ENCODE measurements at places on chromosomes 7 and 10.
A peak's percentile ranks its signal among the peaks of the same experiment; 100 is the strongest.

- no peak for DNase-seq
Observed at GRCh38 chr7:1844336-1844950, 174.4 kb downstream of the ELFN1 start.

- DNase-seq = no peak
Observed at GRCh38 chr7:95334447-95334846, 10.1 kb upstream of the PON1 start.

GRCh38 chr10:26781797-26782196, 79.0 kb downstream of the ABI1 start:
- DNase-seq = no peak

- no peak for DNase-seq
Observed at GRCh38 chr7:116792813-116793212, 69.6 kb upstream of the CAPZA2 start.

DNA sequence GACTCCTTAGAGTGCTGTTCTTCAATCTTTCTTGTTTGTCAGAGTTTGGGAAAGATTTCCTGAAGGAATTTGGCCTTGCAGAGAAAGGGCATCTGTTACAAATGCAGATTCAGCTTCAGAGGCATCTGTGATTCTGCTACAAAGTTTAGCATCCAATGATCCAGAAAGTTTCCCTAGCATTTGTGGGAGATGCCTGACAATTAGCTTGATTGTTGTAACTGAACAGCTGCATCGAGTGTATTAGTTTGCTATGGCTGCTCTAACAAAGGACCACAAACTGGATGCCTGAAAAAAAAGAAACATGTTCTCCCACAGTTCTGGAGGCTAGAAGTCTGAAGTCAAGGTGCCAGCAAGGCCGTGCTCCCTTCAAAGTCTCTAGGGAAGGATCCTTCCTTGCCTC, 365.1 kb downstream of the GRID1 start:
- no peak for DNase-seq

DNA sequence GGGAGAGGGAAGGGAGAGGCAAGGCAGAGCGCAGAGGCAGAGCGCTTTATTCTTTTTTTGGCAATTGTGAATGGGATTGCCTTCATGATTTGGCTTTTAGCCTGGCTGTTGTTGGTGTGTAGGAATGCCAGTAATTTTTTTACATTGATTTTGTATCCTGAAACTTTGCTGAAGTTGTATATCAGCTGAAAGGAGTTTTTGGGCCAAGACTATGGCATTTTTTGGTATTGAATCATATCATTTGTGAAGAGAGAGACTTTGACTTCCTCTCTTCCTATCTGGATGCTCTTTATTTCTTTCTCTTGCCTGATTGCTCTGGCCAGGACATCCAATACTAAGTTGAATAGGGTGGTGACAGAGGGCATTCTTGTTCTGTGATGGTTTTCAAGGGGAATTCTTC, 291.3 kb downstream of the REEP3 start:
- DNase-seq = no peak

GRCh38 chr7:5143935-5144903, 45.8 kb upstream of the WIPI2 start:
- DNase-seq = peak; percentile 86

GRCh38 chr7:139681812-139682135, 96.0 kb downstream of the HIPK2 start:
- no peak for DNase-seq

GRCh38 chr10:33334153-33334804, at the start of gene NRP1:
TSS of gene NRP1 (minus strand) at chr10:33334667. CDS start at chr10:33334382, 285 bp downstream.
- no peak for DNase-seq

DNA sequence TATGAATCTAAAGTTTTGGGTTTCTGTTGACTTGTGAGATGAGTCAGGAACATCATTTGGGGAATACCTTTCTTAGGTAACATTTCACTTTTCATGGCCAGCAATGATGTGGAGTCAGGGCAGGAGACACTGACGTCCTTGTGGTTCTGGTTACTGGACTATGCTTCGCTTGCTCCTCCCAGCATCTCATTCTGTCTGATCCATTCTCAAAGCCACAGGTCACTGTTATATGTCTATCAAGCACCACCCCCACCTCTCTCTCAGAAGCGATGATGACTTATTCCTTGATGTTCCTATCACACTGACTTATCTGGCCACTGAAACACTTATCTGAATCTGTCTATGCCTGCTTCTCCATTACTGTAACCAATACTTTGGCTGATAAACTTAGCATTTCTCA, 51.6 kb downstream of the TES start:
- no peak for DNase-seq

GRCh38 chr7:131753620-131754222, 197.3 kb upstream of the PODXL start:
- DNase-seq = no peak

GRCh38 chr10:18308600-18308999, 168.4 kb downstream of the CACNB2 start:
- no peak for DNase-seq

DNA sequence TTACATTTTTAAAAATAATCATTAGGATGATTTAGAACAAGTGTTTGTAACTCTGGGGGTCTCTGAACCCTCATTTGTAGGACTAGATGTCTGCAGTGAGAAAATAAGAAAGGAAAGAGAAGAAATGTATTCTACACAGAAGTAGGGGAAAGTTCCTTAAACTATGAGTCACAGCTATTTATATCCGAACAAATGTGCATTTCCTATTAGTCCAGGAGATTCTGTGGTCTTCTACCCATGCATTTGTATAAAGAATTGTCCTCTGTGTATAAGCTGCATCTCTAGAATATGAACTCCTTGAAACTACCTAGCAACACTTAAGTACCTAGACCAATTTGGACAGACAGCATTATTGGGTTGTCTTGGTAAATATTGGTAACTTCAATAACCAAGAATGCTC, 15.9 kb upstream of the CD36 start:
- DNase-seq = no peak

DNA sequence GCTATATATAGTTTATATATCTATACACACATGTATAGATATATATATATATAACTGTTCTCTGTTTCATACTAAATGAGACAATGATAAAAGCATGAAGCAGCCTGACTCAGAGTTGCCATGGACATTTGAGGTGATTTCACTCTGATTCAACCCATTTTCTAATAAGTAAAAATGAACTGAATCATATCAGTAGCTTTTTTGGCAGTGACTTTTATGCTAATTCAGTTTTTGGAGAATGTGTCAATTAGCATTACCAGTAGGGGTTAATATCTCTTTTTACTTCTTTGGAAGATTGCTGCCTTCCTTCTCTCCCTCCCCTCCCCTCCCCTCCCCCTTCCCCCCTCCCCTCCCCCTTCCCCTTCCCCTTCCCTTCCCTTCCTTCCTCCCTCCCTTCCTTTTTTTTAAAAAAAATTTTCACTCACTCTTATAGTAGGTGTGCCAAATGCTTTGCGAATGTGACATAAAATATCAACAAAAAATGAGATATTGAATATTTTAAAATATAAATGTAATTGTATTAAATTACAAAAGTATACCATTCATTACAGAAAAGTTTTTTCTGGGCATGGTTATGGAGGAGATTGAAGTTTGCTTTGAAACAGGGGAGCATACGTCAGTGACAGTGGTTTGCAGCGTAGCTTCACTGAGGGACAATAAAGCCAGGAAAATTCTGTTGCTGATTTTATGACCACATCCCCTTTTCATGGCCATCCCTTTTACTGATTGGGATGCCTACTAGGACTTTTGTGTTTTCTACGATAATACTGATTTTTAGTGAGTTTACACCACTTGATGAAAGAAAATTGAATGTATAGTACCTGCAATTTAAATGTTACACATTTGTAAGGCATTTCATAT, 64.0 kb upstream of the KLF6 start:
- DNase-seq = no peak

GRCh38 chr10:1132584-1132983, 76.4 kb downstream of the WDR37 start:
- no peak for DNase-seq

DNA sequence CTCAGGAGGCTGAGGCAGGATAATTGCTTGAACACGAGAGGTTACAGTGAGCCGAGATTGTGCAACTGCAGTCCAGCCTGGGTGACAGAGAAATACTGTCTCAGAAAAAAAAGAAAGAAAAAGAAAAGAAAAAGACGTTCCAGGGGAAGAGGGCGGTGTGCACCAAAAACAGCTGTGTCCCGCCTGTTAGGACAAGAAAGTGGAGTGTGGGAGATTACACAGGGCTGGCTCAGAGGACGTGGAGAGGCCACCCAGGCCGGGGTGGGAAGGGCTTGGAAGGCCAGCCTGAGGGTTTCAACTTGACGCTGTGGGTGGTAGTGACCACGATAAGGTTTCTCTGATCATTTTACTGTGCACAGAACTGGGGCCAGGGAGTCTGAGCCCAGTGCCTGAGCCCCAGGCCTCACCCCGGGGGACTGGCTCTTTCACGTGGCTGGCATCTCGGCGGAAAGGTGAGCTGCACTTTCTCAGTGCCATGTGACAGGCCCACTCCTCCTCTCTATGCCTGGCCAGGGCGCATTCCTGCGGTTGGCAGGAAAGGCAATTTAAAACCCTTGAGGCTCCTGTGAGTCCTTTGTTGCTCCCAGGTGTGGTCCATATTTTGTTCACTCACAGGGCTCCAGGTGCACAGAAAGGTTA, 13.9 kb downstream of the RHBDD2 start:
- DNase-seq = no peak

DNA sequence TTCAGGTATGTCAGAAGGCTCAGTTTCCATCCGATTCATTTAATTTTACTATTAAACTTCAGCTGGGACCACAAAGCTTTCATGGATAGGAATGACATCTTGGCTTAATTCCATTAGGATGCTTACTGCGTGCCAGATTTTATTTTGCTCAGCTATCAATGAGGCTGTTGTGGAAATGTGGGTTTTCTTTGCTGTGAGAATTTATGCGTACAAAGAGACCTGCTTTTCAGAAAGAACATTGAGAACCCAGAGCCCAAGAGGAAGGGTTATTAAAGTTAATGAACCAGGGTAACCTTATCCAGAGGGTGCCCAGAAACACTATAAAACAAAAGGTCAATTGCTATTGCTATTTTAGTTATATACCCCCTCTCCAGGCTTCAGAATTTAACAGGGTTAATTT, 98.3 kb downstream of the MKLN1 start:
- DNase-seq = no peak

DNA sequence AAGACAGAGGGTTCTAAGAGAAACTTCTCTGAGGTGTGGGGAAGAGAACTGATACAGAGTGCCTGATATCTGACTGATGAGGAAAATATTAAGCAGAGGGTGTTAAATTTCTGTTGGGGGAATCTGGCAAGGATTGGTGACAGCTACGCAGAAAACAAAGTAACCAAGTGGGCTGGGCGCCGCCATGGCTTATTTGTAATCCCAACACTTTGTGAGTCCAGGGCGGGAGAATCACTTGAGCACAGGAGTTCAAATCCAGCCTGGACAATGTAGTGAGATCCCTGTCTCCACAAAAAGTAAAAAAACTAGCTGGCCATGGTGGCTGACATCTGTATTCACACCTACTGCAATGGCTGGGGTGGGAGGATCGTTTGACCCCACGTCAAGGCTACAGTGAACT, 2.1 kb upstream of the C7orf25 start:
- no peak for DNase-seq

DNA sequence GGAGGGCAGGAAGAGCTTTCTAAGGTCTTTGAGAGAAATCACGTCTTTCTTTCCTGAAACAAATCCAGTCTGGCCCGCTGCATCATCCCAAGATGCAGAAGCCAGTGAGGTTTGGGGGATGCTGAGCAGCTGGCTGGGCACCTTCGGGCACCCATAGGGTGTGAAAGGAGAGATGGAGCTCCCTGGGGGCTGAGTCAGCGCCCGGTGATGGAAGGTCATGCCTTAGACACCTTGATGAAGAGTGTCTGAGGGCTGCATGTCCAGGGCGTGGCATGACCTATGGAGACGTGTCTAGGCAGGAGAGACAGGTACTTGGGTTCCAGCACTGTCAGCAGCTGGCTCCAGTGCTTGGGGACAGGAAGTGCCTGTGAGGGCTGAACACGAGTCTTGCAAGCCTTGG, 88.3 kb downstream of the GOLGA7B start:
- no peak for DNase-seq

GRCh38 chr7:77252506-77252905, 52.9 kb upstream of the FGL2 start:
- no peak for DNase-seq

DNA sequence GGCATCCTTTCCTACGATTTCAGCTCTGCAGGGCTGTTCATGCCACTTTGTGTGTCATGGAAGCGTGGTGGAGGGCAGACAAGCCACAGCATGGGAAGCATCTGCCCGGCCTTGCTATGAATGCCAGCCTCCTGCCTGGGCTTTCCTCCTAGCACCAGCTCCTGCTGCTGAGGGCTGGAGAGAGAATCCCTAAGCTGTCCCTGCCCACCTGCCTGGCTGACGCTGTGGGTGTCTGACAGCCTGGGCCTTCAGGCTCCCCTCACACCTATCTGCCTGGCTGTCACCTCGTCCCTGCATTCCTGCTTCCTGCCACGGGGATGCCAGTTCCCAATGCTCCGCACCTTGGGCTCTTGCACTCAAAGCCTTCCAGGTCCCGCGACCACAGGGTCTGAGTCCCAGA, 606.5 kb upstream of the MGMT start:
- no peak for DNase-seq

GRCh38 chr10:46326066-46326465, 39.3 kb downstream of the ANTXRL start:
- no peak for DNase-seq

DNA sequence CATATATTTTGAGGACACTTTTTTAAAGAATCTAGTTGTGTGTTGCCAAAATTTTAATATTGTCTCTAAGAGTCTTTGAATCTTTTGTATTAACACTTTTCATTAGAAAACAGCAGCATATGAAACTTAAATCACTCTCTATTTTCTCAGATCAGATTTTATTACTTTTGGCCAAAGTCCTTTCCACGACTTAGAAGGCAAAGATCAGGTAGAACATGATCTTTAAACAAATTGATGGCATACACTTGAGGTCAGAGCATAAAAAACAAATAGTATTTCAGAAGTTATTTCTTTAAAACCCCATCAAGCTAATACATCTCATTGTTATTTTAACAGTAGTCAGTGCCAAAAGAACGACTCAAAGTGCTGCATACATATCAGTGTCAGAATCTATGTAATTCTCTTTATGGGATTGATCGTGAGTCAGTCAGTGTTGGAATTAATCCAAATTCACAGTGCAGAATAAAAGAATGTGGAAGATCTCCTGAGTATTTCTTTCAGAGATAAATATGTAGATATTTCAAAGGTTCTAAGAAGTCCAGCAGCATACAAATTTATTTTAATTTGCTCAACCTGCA, 9.6 kb upstream of the AGMO start:
- no peak for DNase-seq

DNA sequence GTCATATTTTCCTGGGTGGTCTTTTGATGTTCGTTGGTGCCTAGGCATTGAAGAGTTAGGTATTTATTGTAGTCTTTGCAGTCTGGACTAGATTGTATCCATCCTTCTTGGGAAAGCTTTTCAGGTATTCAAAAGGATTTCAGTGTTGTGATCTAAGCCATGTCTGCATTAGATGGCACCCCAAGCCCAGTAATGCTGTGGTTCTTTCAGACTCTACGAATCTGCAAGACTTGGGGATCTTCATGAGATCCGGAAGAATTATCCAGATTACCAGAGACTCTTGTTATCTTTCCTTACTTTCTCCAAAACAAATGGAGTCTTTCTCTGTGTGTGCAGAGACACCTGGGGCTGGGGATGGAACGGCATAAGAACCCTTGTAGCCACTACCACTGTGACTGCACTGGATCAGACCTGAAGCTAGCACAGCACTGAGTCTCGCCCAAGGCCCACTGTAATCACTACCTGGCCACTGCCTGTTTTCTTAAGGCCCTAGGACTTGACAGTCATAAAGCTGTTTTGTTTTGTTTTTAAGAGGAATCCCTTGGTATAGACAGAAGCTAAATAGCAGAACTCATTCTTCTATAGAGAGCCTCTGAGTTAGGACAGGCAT, 75.5 kb downstream of the MARCHF5 start:
- DNase-seq = no peak

Measured in CD4-positive, alpha-beta T cell treated with Interleukin-1 beta for 1 hour (primary cell).